ENCODE measurements at places on chromosomes 16 and 17.

DNA sequence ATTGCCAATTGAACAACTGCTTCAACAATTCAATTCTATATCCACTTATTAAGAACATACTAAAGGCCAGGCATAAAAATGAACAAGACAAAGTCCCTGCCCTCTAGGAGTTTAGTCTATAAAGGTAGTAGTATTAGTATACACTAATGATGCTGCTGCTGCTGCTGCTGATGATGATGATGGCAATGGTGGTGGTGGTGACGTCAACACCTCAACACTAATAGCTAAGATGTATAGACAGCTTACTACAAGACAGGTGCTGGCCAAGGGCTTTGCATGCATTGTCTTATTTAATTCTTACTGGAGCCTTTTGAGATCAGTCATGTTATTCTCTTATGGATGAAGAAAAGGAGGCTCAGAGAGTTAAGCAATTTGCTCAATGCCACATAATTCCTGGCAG is 164.4 kb upstream of the ASIC2 start:
- no peak for DNase-seq

DNA sequence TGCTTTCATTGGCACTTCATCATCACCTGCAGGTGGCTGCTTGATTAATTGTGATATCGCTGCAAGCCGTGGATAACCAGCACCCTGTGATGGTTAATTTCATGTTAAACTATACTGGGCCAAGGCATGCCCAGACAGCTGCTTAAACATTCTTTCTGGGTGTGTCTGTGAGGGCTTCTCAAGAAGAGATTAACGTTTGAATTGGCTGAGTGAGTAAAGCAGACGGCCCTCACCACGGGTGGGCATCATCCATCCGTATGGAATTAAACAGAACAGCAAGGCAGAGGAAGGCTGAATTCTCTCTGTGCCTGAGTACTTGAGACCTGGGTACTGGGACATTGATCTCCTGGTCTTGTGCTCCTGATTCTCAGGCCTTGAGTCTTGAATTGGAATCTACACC is 7.1 kb upstream of the ZNF213 start:
- DNase-seq, result no peak

- no peak for DNase-seq
Measured at GRCh38 chr17:82278308-82278707, 4.8 kb upstream of the CSNK1D start.

DNA sequence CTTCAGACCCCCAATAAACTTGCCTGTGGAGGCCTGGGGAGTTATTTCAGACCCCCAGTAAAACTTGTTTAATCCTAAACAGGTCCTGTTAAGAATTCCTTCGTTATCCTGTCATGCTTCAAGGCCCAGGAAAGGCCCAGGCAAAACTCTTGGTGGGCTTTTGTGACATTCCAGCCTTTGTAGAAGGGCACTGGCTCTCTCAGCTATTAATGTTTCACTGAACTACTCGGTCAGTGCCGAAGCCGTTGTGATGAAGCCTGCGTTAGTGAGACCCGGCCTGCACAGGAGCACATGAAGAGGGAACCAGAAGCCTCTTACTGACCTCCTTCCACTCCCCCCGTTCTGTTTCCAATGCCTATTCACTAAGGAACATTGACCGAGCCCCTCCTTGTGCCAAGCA is 47.4 kb upstream of the PLCG2 start:
- DNase-seq, result no peak

DNA sequence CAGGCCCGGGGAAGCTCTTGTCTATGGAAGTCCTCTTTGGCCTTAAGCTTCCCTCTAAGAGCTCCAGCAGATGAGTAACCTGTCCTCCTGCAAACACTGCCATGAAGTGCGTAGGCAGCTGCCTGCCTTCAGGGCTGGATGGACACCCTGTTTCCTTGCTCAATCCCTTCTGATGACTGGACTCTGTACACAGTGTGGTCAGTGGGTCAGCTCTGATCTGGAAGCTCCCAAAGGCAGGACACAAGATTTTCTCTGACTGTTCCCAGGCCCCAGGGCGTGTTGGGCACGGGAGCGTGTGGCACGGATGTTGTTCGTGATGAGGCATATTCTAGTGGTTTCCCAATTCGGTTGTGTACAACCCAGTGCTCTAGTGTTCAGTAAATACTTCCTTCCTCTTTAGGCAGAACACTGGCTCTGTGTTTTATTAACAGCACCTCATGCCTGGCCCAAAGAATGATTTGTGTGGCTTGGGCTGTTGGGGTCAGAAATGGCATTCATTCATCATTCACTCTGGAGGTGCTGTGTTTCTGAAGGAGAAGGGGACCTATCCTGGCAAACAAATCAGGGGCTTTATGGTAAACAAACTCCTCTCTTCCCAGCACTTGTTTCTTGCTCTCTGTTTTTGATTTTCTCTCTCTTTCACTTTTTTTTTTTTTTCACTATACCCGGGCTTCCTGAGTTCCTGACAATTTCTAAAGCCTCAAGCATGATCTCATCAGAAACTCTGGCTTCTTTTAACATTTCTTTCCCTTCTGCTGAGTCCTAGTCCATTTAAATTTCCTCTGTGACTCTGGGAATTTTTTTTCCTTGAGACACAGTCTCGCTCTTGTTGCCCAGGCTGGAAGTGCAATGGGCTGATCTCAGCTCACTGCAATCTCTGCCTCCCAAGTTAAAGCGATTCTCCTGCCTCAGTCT is 12.0 kb upstream of the RNF157 start:
- no peak for DNase-seq

GRCh38 chr16:17251496-17251895 is 219.3 kb downstream of the XYLT1 start:
- no peak for DNase-seq

- DNase-seq, result no peak
Measured at GRCh38 chr17:4998027-4998731, 429 bp downstream of the KIF1C start.
